ENCODE measurements at places on chromosomes 5 and 9.

- no peak for DNase-seq
These were observed 73.7 kb downstream of the RCL1 start for GRCh38 chr9:4866239-4866969.

GRCh38 chr5:38532165-38532669 lies 24.2 kb downstream of the LIFR start:
- no peak for DNase-seq

GRCh38 chr9:2018764-2019558 lies 3.8 kb downstream of the SMARCA2 start:
- DNase-seq: no peak

GRCh38 chr5:175520873-175521272 lies 42.5 kb downstream of the SFXN1 start:
- DNase-seq: no peak

GRCh38 chr5:179271821-179272325 lies 73.4 kb downstream of the ADAMTS2 start:
- DNase-seq: no peak

DNA sequence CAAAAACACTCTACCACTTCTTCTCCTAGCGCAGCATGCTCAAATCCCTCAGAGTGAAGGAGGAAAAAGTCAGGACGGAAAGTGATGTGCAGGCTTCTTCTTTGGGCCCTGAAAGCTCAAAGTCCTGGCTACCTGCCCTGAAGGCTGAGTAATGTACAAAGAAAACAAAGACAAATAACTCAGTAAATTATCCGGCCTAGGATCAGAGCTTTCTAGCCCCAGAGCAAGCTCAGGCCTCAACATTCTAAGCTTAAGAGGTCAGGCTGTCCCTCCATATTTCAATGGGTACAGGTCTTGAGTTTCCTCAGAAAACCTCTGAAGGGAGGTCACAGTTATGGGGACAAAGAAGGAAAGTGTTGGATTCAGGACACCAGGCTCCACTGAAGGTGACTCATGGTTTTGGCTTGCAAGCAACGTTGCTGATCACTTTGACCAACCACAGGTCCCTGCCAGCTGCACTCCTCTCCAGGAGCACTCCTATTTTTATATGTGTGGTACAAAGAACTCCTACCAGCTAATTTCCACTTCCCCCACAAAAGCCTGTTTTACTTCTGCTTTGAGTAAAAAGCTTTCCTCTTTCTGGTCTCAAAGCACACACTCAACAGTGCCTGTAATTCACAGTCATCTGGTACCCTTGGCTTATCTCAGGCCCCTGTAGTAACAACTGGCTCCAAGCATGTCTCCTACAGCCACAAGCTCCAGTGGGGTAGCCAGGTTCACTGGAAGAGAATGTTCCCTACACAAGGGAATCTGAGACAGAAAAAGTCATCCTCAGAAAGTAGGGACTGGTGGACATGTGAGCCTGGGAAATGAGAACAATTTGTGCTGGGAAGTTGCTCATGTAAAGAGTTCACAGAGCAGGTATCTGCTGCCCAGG lies 115.7 kb downstream of the UGCG start:
- DNase-seq: no peak

DNA sequence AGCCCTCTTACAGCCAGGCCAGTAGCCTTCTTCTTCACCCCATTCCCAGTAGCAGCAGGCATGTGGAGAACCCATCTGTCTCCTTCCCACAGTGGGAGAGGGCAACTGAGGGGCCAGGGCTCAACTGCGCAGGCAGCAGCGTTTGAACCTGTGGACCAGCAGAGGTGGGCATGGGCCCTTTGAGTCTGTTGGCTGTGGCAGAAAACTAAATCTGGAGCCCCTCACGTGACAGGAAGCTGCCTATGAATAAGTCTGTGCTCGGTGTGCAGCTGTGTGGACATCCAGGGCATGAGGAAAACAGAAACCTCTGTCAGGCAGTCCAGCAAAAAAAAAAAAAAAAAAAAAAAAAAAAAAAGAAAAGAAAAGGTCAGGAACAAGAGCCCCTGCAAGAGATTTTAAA lies 189.2 kb upstream of the NR3C1 start:
- DNase-seq: no peak

DNA sequence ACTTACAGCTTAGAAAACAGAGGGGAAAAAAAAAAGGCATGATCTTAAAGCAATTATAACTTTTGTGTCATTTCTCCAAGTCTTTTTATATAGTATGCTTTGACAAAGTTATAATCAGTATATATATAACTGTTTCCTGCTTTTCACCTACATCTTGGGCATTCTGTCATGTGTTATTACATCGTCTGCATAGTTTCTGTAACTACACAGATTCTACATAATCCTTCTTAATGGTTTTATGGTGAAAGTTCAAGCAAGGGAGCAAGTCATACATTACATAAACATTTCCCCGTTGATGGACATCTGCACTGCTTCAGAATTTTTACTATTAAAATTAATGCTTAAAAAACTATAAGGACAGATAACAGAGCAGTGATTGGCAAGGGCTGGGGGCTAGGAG lies 12.1 kb downstream of the FEM1C start:
- DNase-seq: no peak

- DNase-seq: no peak
These were observed 127.9 kb downstream of the ELAVL2 start for GRCh38 chr9:23698161-23698560.

DNA sequence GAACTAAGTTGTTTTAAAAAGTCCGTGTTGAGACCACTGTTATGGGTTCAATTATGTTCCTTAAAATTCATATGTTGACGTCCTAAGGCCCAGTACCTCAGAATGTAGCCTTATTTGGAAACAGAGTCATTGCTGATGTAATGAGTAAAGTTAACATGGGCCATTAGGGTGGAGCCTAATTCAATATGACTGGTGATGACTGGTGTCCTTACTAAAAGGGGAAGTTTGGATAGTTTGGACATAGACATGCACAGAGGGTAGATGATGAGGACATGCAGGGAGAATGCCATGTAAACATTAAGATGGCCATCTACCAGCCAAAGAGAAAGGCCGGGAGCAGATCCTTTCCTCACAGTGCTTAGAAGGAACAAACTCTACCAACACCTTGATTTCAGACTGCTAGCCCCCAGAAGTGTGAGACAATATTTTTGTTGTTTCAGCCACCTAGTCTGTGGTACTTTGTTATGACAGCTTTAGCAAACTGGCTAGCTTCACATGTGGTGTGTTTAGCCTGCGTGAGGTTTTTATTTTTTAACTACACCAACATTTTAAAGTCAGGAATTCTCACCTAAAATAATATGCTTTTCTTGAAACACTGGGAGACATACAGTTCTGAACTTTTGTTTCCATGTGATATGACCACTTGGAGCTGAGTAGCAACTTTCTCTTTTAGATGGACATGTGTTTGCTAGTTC lies 135.3 kb downstream of the YIPF5 start:
- no peak for DNase-seq

DNA sequence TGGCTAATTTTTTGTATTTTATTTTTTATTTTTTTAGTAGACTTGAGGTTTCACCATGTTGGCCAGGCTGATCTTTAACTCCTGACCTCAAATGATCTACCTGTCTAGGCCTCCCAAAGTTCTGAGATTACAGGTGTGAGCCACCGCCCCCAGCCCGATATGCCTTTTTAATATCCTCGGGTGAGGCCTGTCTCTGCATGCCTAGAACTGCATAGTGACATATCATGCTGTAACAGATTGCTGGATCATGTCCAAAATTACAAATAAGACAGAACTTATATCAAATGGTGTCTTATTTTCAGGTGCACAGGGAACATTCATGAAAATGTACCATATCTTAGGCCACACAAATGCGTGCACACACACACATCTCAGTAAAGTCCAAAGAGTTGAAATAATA lies 39.1 kb upstream of the PJA2 start:
- no peak for DNase-seq

GRCh38 chr9:29319736-29320513 lies 1746.6 kb upstream of the C9orf72 start:
- DNase-seq: no peak

GRCh38 chr5:75640395-75640794 lies 29.1 kb downstream of the ANKDD1B start:
- no peak for DNase-seq

DNA sequence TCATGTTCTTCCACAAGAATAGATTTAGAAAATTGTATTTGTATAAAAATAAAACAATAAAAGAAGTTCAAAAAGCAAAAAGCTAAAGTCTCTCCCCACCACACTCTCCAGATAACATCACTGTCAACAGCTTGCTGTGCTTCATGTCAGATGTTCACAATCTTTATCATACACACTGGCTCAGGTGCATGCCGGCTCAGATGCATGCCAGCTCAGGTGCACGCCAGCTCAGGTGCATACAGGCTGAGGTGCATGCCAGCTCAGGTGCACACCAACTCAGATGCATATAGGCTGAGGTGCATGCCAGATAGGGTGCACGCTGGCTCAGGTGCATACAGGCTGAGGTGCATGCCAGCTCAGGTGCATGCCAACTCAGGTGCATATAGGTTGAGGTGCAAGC lies 26.5 kb downstream of the SEMA4D start:
- no peak for DNase-seq

- no peak for DNase-seq
These were observed 28.4 kb downstream of the STC2 start for GRCh38 chr5:173299820-173300219.

GRCh38 chr5:111855356-111855755 lies 98.4 kb upstream of the NREP start:
- no peak for DNase-seq

DNA sequence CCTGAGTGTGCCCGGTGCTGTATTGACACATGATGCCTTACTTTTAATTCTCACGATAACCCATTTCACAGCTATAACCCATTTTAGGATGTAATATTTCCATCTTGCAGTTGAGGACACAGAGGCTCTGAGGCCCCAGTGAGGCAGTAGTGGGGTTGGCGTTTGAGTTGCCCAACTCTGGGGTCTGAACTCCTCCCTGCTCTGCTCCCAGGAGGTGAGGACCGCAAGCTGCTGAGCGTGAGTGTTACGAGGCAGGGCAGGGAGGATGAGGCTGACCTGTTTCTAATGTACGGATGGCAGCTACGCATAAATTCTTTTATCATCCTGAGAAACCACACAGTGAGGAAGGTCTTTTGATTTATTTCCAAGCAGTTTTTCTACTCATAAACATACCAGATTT lies 11.4 kb downstream of the LRRC8A start:
- no peak for DNase-seq

DNA sequence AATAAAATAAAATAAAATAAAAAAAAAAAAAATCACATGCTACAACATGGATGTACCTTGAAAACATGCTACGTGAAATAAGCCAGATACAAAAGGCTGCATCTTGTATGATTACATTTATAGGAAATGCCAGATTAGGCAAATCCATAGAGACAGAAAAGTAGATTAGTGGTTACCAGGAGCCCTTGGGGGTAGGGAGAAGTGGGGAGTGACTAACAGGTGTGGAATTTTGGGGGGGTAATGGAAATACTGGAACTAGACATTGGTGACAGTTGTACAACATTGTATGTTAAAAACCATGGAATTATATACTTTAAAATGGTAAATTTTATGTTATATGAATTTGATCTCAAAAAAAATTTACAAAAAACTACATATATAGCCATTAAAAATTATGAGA lies 47.3 kb downstream of the SLC1A1 start:
- DNase-seq: no peak

- no peak for DNase-seq
These were observed 249.4 kb upstream of the TRIM32 start for GRCh38 chr9:116437411-116438370.

GRCh38 chr5:133884569-133885311 lies 83.7 kb downstream of the C5orf15 start:
- DNase-seq: no peak

DNA sequence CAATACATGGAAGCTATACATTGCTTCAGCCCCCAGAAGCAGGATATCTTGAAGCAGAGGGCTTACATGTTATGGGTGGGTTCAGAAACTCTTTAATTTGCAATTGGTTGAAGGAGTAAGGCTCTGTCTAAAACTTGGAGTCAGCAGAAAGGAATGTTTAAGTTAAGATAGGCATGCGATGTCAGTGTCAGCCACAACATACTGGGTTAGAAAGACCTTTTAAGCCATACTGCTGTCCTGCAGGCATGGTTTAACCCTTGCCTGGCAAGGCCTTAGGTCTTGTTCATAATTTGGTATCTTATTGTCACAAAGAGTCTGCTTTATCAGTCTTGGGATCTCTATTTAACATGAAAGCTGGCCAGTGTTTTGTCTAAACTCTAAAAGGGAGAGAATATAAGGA lies 1619.6 kb upstream of the WWC1 start:
- DNase-seq: no peak

DNA sequence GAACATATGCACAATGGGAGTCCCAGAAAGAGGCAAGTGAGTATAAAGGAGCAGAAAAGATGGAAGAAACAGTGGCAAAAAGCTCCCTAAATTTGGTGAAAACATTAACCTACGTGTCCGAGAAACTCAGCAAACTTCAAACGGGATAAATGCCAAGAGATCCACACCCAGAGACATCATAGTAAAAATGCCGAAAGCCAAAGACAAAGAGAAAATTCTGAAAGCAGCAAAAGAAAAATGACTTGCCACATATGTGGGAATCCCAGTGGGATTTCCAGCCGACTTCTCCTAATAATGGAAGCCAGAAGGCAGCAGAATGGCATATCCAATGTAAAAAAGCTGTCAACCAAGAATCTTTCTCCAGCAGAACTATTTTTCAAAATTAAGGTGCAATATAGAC lies 101.2 kb downstream of the ADAMTS2 start:
- DNase-seq: no peak

DNA sequence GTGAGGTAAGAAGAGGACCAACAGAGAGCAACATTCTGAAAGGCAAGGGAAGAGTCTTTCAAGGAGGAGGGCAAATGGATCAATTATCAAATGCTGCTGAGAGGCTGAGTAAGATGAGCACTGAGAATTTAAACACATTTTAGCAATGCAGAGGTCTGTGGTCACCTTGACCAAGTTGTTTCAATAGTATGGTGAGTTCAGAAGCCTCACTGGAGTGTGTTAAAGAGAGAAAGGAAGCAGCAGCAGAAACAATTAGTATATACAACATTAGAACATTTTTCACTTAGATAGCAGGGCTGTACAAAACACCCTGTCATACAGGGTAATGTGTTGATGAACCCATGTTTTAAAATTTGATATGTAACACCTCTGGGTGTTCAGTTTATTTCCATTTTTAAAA lies 131.5 kb downstream of the NR6A1 start:
- no peak for DNase-seq

DNA sequence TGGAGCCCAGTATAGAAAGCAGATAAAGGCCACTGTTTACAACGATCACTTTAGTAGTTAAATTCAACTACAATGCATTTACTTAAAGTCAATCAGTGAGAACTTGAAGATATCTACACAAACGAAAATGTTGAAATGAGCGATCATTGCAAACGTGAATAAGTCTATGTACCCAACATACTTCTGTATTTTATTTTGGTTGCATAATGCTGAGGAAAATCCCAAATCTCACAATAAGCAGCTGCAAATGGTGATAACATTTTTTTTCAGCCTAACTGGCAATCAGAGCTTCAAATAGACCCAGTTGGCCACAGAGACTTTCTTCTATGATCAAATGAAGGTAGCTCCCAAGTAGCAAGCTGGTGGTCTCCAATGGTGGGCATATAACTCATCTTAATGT lies 32.1 kb downstream of the PDGFRB start:
- DNase-seq: no peak

Measured in NCI-H1930 (cell line).